H9 (cell line): ENCODE measurements at places on chromosomes 7 and 10.

DNA sequence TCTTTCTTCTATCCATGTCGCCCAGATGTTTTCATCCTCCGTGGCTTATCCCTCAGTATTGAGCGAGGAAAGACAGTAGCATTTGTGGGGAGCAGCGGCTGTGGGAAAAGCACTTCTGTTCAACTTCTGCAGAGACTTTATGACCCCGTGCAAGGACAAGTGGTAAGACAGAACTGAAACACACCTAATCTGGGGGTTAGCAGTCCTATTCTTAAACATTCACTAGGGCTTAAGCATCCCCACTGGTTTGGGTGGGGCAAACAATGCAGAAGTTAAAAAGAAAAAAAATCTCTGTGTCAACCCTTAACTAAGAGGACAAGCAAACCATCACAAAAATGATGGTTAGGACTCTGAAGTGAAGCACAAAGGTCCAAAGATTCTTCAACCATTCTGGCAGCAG is 43.8 kb downstream of the SP8 start:
- no peak for DNase-seq

DNA sequence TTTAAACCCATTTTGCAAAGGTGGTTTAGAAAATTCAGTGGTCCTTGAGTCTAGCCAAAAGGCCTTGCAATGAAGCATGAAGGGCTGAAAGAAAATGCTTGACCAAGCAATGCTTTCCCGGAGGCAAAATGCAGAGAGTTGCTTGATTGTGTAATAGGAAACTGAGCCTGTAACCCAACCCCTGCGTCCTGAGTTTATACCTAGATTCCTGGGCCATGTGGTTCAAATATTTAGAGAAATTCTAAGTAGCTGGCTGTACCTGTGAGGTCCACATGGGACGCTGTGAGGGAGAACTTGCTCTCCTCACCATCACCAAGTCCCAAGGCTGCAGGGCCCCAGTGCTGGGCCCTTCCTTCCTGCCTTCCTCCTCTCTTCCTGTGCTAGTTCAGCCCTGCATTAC is 45.7 kb downstream of the CXCL12 start:
- no peak for DNase-seq

- peak; percentile 79 for DNase-seq
These were observed 37.0 kb downstream of the RBM20 start for GRCh38 chr10:110681023-110681681.

DNA sequence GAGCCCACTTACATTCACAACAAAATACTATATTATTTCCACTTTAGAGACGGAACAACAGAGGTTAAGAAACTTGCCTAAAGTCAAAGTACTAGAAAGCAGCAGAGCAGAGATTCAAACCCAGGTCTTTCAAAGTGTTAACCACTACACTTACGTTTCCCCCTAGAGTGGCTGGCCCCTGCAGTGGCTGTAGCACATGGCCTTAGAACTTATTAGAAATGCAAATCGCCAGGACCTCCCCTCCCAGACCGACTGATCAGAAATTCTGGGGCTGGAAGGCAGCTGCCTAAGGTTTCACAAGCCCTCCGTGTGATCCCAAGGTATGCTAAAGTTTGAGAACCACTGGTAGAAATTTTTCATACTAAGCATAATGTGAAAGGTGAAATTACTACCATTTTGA is 8.1 kb downstream of the MPP7 start:
- no peak for DNase-seq

- DNase-seq: no peak
These were observed 156.4 kb downstream of the ARID5B start for GRCh38 chr10:62057850-62058249.

DNA sequence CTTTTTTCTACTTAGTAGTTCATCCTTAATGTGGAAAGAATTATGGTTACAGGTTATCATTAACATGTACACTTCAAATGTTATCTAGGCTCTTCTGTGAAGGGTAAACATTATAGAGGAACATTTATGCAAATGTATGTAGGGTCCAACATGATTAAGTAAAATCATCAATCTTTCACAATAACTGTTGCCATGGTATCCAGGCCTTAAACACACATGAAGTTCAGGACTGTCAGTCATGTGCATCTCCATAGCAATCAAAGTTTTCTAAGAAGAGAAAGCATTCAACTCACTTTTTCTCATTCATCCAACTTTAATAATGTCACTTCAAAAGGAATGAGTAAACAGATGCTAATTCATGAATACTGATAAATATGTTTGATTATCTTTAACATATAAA is 83.6 kb downstream of the DNAJC1 start:
- DNase-seq: no peak

- DNase-seq: peak; percentile 88
These were observed 72.3 kb upstream of the LEP start for GRCh38 chr7:128168667-128169210.

DNA sequence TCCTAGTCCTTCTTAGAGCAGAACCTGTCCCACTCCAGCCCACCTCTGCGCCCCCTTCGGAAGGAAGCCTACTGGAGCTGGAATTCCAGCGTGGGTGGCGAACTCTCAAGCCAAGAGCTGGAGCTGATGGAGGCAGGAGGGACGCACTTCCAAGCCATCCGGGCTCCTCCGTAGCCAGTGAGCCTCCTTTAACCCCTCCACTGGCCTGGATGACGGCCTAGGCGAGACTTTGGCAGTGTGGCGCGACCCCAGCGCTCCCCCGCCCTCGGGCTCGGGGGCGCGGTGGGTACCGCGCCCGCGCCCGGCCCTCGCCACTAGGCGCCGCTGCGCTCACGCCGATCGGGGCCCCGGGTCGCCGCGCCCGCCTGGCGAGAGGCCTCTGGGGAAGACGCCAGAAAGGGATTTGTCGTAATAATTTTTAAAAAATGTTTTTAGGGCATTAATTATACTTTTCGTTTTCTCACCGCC is 5.1 kb upstream of the EMX2 start:
- DNase-seq: peak; percentile 48

GRCh38 chr10:58779594-58779993 is 266.9 kb downstream of the BICC1 start:
- no peak for DNase-seq

DNA sequence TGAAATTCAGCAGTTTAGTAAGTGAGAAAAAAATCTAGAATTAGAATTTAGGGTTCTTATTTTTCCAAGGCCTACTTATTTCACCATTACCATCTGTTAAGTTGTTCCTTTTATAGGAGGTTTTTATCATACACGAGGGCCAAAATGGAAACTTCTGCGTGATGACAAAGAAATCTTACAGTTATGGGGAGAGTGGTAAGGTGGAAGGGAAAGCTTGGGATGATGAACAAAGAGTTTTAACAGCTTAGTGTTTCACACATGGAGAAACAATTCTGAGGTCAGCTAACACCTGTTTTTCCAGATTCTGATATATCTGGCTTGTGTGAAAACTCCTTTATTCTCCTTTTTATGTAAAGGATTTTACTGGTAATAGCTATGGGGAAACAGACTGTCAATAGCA is 49.8 kb upstream of the SEMA3C start:
- no peak for DNase-seq

DNA sequence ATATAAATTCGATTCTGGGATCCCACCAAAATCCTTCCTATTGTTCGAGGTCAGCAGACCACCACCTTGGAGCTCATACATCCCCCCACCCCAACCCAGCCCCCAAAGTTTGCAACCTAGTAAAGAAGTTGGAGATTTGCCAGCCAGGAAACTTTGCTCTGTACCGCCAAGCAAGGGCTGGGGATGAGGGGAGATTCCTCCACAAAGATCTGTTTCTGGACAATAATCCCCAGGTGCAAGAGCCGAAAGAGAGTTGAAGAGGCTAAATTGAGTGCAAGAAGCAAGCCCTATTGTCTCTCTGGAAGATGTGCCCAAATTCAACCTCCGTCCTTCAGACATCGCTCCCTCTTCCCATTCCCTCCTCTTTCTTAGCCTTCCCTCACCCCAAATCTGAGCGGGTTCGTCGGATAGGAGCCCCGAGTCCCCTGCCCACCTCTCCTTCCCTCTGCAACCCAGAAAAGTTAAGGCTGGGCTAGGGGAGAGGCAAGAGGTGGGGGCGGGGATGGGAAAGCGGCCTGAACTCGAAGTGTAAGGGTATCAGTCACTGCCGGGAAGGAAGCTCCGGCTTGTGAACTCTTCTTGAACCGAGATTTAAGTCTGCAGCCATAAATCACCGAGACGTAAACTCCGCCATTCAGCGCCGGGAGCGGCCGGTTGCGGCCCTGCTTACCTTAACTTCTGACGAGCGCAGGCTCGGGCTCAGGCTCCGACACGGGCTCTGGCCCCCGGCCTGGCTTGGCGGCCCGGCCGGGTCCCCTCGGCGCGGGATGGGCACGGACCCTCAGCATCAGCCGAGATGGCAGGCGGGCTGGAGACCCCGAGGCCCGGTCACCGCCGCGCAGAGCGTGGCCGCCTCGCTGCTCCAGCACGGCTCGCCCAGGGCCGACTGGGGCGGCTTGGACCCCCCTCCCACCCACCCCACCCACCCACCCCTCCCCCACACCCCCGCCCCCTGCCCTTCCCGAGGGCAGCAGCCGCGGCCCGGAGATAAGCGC is 10.8 kb upstream of the HOXA2 start:
- peak; percentile 76 for DNase-seq

DNA sequence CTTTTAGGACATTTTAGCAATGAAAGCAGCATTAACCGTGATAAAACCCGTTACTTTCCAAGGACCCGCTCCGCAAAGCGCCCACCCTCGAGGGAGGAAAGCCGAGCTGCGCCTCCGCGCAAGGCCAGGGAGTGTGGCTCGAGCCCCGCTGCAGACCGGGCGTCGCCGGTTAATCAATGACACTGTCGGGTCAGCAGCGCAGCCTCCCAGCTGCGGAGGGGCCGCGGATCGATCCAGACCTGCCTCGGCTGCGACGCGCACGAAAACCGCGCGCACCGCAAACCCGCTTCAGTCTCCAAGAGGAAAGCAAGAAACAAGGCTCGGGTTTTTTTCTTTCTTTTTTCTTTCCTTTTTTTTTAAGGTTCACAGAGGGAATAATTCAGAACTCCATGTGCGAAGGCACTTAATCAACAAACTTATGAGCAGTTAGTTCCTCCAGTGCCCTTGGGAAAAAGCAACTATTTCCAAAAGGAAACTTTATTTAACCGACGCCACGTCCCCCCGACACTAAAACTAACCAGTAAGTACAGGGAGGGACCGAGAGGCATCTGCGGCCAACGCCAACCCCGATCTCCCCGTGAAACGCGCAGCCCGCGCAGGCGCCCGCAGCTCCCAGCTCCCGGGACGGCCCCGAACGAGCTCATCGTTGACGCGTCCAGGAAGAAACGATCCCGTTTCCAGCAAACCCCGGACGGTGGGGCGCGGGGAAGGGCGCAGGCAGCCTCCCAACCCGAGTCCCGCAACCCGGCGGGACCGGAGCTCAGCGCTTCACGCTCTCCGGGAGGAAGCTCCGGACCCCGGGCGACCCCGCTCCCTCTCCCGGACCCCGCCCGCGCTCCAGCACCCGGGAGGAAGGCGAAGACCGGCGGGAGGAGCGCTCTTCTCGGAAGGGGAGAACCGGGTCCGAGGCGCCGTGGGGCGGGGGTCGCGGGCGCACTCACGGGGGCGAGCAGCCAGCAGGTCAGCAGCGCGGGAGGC is 598 bp downstream of the VIPR2 start:
- peak; percentile 47 for DNase-seq

GRCh38 chr7:106865130-106866041 is at the start of gene PIK3CG:
Gene PIK3CG, plus strand, starts transcription at chr7:106865282. Its CDS starts 2,280 bp downstream, at chr7:106867562.
- DNase-seq: no peak

DNA sequence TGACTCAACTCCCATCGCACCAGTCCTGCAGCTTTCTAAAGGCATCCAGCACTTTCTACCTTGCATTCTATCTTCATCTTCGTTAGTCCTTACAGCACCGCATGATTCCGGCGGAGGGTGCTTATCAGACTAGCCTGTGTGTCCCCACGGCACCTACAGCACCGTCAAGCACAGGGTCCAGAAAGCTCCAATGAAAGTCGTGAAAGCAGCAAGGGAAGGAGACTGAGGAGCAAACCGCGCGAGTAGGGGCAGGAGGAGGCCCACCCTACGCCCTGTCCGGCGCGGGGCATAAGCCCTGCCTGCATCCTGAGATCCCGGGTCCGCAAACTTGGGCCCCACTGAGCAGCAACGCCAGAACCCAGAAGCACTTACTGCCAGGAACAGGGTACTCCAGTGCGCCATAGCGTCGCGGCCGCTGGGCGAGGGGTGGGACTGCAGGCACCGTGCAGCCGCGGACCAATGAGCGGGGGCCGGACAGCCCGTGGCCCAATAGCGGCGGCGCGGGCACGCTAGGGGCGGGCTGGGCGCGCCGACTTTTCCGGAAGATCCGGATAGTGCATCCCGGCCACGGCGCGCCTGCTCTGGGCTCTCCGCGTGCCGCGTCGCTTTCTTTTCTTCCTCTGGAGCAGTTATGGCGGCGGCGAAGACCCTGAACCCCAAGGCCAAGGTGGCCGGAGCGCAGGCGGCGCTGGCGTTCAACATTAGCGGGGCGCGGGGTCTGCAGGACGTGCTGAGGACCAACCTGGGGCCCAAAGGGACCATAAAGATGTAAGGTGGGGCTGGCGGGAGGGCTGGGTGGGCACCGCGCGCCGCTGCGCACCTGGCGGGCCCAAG is 122.1 kb upstream of the VKORC1L1 start:
- peak; percentile 92 for DNase-seq

DNA sequence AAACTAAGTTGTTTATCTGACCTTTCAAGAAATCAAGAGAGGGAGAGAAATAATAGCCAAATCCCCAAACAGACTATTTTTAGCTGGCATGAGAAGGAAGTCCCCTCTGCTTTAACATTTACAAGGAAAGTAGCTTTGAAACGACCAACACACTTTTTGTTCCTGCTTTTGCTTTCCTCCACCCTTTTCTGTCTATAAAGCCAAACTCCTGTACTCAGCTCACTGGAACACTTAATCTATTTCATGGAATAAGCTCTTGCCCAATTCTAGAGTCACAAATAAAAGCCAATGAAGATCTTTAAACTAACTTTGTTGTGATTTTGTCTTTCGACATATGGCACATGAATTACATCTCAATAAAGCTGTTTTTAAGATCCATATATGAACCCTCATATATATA is 86.8 kb upstream of the CCDC71L start:
- DNase-seq: no peak

- no peak for DNase-seq
These were observed 309.1 kb downstream of the MDFIC start for GRCh38 chr7:115230882-115231571.

GRCh38 chr7:34086064-34086463 is 180.7 kb downstream of the BMPER start:
- DNase-seq: no peak

DNA sequence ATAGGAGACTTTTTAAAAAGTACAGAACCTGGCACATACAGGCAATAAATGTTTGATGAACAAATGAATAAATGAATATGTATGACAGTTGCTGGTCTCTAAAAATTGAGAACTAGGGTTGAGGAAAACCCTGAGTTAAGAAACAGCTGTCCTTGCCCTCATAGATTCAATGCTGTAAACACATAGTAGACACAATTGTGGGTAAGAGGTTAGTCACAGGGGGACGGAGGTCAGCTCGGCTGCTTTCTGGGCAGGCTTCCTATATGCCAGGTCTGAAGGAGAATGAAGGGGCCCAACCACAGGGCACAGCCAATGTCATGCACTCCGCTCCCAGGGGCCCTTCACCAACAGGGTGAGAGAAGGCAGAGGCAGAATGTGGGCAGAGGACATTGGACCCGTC is 143.3 kb upstream of the RSU1 start:
- no peak for DNase-seq

- DNase-seq: no peak
These were observed 191.8 kb upstream of the CXCL12 start for GRCh38 chr10:44576702-44577191.

- DNase-seq: no peak
These were observed 77.1 kb downstream of the INPP5A start for GRCh38 chr10:132614431-132615340.
